ENCODE measurements at places on chromosomes 11 and 22.
A peak's percentile ranks its signal among the peaks of the same experiment; 100 is the strongest.

GRCh38 chr11:117705866-117706265 is 91.2 kb downstream of the DSCAML1 start:
- DNase-seq = no peak

DNA sequence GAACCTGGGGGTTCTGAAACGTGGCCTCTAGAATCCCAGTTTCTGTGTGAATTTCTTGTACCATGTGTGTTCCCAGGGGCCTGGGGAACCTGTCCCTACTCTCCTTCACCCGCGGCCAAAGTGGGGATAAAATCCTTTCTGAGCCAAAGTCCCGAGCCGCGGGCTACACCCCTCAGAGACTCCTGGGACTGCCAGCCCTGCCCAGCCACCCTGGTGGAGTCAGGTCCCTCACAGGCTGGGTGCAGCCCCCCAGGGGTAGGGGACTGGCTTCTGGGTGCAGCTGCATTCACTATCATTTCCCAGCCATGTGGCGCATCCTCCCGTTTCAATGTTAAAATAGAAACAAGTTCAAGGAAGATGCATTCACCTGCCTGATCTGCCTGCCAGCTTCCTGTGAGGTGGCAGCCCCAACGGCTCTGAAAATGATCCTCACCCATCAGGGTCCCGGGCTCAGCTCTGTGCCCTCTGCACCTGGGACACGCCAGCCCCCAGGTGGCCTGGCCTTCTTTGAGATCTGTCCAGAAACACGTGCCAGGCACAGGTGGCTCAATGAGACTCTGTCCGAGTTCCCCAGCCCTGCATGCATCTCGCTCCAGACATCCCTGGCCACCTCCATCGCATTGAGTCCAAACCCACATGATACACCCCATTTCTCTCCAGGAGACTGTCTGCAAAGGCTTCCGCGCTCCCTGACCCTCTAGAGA is 338.8 kb downstream of the CTTN start:
- no peak for DNase-seq

- no peak for DNase-seq
These were observed 343.1 kb upstream of the SYN3 start for GRCh38 chr22:33401291-33401690.

DNA sequence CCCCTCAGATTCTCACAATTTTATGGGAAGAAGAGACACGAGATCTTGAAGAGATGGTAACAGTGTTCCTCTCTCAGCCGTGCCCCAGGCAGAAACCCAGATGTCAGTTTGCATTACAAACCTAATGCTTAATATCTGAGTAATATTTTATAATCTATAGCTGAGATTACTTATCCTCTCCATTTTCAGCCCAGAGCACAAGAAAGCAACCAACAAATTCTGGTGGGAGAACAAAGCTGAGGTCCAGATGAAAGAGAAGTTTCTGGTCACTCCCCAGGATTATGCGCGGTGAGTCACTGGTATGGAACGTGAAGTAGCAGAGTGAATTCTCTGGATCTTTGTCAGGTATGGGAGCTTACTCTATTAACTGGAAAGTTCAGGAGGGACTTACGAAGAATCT is 884 bp downstream of the CENATAC start:
- no peak for DNase-seq

DNA sequence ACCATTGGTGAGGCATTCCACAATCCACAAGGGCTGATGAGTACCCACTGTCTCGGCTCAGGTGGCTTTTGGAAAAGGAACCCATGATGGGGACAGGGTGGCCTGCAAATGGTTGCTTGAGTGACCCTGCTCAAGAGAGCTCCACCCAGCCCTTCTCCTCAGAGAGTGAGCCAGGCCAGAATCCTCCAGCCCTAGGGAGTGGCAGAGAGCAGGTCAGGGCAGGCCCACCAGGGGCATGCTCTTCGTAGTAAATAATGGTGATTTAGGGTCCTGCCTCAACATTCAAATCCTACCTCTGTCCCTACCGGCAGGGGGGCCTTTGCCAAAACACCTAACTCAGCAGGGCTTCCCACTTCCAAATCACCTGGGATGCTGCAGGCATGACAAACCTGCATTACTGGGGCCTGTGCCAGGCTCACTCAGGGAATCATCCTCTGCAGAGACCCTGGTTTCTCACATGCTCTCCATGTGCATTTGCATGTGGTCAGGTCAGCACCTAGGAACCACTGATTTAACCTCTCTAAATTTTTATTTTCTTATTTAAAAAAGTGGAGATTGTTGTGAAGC is 17.3 kb upstream of the TP53I11 start:
- DNase-seq = no peak

DNA sequence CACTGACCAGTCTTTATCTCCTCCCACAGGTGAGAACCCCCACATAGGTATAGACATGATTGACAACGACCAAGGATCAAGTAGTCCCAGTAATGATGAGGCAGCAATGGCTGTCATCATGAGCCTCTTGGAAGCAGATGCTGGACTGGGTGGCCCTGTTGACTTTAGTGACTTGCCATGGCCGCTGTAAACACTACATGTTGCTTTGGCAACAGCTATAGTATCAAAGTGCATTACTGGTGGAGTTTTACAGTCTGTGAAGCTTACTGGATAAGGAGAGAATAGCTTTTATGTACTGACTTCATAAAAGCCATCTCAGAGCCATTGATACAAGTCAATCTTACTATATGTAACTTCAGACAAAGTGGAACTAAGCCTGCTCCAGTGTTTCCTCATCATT is 76.5 kb downstream of the BTBD10 start:
- DNase-seq = no peak

- DNase-seq = no peak
These were observed 70.0 kb downstream of the NAT10 start for GRCh38 chr11:34175284-34176019.

- no peak for DNase-seq
These were observed 47.5 kb upstream of the SOX6 start for GRCh38 chr11:16403851-16404250.

DNA sequence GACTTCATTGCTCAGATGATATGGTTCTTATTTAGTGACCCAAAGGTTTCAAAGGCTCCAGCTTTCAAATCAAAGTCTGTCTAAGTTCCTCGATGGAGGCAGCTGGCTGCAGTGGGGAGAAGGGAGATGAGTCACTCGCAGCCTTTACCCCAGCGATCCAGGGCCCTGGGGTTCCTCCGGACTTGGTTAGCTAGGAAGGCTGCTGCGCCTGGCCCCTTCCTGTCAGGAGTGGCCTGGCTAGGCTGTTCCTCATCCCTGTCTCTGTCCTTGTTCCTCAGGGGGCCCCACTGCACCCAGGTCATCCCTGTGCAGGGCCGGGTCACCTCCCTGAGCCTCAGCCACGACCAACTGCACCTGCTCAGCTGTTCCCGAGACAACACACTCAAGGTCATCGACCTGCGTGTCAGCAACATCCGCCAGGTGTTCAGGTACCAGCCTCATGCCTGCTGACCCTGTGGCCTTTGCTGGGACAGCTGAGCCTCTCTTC is 13.9 kb downstream of the ATG16L2 start:
- DNase-seq = no peak

DNA sequence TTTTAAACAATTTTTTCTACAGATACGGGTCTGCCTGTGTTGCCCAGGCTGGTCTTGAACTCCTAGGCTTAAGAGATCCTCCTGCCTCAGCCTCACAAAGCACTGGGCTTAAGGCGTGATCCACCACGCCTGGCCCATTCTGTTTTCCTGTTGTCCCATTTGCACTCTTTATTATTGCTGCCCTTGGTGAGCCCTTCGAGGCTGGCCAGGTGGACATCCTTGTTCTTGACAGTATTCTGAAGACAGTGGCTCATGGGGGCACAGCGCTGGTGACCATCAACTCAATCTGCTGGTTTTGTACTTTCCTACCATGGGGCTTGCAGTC is 35.6 kb downstream of the TBC1D22A start:
- no peak for DNase-seq

DNA sequence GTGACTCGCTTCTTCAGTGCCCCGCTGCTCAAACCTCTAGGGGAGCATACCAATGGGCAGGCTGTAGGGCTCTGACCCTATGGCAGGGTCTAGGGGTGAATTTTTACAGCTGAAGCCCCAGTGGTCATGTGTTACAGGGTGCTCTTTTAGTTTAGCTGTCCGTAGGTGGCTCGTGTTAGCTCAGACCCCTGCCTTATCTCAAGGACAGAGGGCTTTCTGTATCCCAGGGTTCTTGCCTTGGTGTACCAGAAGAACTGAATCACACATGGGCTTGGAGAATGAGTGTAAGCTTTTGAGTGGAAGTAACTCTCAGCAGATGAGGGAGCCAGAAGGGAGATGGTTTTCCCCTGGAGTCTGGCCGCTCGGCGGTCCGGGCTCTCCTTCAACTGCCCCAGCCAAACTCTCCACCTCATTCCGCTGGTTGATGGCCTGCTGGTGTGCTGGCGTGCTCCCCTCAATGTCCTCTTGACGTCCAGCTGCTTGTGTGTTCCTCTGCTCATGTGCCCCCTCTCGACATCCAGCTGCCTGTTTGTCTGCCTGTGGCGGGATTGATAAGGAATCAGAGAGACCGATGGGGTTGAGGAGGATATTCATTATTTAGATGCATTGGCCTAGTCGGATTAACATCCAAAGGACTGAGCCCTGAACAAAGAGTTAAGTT is 37.5 kb downstream of the BIRC2 start:
- DNase-seq = no peak

- DNase-seq = no peak
These were observed 20.5 kb downstream of the KCNJ5 start for GRCh38 chr11:128911701-128912100.

GRCh38 chr11:45527898-45528297 is 137.5 kb downstream of the CHST1 start:
- DNase-seq = no peak

DNA sequence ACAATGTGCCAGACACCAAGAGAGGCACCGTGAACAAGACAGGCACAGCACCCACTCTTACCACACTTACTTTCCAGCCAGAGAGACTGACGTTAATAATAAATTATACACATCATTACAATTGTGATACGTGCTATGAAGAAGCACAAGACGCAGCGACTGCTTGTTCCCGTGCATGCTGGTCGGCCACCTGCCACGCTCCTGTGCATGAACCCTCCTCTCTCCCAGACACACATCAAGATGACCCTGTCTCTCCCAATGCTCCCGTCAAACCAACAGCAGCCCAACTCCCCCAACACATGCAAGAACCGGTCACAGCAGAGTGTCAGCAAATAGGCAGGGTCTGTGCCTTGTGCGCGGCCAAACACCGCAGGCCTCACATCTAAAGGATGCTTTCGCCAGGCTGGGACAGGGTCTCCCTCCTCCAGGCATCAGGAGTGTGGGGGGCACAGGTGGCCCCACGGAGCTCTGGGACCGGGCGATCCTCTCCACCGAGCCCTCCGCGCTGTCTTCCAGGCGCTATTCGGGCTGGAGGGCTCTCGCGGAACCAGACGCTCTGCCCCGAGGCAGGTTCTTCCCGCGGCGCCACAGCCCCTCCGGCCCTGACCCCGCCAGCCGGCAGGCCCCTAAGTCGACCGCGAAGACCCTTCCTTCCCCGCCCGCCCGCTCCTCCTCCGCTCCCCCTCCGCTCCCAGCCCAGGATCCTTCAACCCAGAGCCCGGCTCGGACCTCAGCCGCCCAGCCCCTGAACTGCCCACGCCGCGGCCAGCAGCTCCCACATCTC is 533 bp downstream of the SERGEF start:
- DNase-seq = no peak

GRCh38 chr11:132373405-132374143 is 1003.2 kb downstream of the NTM start:
- no peak for DNase-seq

DNA sequence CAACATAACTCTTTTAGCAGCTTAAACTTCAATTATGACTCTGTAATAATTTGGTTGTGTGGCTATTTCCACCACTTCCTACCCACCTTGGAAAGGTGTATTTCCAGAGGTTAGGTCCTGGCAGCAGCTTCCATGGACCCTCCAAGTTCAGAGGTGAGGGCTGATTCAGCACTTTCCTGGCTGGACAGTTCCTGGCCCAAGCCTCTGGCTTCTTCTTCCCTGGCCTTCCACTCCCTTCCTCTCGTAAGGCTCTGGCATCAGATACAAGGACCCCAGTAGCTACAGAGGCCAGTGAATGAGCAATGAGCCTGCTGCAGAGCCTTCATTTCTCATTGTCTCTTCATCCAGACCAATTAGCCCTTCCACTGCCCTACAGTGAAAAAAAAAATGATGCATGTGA is 98.1 kb upstream of the KIRREL3 start:
- no peak for DNase-seq

DNA sequence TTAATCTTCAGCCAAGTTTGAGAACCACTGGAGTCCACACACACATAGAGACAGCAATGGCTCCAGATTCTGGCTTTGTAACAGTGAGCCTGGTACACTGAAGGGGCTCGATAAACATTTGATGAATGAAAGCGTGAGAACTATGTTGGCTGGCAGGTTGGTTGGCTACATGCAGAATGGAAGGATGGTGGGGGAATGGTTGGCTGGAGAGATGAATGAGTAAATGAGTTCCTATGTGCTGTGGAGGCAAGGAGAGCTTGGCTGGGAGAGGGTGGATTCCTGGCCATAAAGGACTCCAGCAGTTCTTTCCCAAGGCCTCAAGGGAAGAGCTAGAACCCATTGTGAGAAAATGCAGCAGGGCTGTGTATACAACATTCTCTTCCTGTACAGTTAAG is 168.0 kb upstream of the NECTIN1 start:
- DNase-seq = no peak

- no peak for DNase-seq
These were observed 60.4 kb downstream of the KCNC1 start for GRCh38 chr11:17794981-17795380.

GRCh38 chr11:66904055-66904454 is 47.2 kb downstream of the LRFN4 start:
- DNase-seq = no peak

DNA sequence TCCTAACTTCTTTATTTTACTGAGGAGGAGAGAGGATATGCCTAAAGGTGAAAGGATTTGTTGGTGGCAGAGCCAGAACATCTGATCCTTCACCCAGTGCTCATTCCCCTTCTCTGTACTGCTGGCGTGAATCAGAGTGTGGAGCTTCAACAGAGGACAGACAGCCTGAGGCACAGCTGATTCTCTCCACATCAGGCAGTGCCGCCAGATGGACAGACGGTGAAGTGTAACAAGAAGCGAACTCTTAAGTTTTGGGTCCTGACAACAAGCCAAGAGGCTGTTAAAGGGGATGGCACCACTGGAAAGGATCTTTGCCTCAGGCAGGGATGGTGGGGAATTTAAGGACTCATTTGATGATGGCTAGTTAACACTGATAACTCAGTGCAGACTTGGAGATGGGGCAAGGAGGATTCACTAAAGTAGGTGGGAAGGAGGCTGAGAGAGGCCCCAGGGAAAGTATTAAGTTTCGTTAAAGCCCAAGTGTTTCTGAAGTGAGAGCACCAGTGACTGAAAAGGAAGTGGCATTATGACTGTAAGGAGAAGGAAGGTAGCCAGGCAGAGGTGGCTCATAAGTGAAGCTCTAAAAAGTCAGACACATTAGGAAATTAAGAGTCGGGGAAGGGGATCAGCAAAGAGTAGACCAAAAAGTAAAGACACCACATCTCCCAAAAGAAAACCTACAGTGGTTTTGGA is 81.3 kb downstream of the CLPB start:
- peak; percentile 52 for DNase-seq

GRCh38 chr11:1486054-1486825 is at the start of gene MOB2:
Gene MOB2, minus strand, starts transcription at chr11:1486779. Its CDS starts 223 bp downstream, at chr11:1486556.
- DNase-seq = no peak

- DNase-seq = no peak
These were observed 667 bp downstream of the ACCS start for GRCh38 chr11:44066732-44067141.

GRCh38 chr22:27990879-27991278 is 71.8 kb upstream of the PITPNB start:
- DNase-seq = peak; percentile 63

All from D341Med (cell line).